ENCODE measurements at places on chromosomes 12 and 14.

DNA sequence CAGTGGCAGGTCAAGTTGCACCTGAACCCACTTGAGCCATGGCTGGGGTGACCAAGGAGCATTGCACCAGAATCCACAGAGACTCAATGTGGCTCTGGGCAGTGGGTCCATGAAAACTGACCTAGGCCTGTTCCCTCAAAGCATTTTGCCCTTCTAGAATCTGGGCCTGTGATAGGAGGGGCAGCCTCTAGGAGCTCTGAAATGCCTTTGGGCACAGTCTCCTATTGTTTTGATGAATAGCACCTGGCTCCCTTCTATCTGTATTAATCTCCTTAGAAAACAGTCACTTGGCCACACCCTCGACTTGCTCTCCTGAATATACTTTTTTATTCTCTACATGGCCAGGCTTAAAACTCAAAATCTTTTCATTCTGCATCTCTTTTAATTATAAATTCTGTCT lies 14.1 kb upstream of the KRAS start:
- no peak for DNase-seq

- DNase-seq, result no peak
Observed at GRCh38 chr12:27456618-27457017, 10.1 kb downstream of the SMCO2 start.

DNA sequence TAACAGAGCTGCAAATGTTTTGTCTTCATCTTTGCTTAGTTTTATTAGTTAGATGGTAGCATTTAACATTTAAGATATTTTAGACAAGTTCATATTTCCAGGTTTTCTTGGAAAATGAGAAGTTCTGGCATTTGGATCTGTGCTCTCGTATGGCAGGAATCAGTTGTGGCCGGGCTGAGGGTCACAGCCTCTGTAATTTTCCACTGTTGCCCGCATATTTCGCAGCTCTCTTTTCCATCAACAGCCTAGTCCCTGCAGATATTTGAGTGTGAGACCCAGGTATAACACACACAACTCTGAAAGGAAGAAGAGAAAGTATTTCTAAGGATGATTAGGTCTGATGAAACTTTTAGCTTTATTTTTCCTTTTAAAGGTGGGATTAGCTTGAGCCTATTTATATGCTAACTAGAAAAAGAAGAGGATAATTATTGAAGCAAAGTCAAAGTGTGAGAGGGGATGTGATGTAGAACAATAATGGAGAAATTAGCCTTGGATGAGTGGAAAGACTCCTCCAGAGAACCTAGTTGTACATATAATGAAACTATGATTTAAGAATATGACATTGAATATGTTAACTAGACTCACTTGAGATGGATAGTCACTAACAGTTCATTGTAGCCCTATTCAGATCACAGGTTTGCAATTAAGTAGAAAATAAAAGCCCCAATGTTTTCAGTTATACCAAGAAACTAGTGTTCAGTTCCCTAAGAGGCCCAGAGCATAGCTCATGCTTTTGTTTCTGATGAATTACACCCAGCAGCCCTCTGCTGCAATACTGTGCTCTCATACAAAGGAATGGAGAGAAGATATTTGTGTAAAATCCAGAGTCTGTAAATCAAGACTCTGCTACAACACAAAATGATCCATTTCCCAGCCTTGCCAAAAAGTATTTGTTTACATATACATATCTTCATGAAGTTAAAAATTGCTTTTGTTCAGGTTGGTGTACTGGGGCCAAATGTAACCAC lies 158.4 kb downstream of the C12orf50 start:
- DNase-seq, result no peak

GRCh38 chr12:45933504-45933903 lies 56.9 kb downstream of the SCAF11 start:
- no peak for DNase-seq

DNA sequence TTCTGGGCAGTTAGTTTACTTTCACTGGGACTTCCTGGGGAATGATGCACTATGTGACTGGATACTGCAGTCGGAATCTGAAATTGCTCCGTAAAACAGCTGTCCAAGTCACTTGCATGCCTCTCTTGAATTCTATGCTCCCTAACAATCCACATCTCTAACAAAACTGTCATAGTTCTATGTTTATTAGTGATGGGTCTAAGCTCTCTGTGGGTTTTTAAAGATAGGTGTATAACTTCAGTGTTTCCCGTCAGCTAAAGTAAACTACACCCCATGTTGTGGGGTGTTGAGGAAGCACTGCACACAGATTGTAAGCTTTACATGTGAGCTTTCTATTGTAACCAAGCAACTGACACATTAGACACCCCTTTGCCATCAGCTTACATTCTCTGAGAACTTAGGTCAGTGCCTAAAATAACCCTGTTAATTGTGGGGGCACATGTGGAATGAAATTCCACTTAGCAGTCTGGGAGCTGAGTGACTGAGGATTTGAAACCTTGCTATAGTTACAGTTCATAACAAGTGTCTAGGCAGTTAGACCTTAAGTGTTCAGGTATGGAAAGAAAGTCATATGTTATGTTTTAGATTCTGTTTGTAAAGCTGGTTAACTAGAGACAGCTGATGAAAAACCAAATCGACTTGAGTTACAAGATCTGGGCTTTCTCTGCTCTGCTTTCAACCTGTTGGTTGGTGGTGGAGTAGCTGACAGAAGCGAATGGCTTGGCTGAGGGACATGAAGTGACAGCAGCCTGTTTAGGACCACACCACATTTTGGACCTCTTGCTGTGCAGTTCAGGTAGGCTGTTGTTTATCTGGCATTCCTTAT lies 165.7 kb downstream of the AKAP6 start:
- peak; percentile 8 for DNase-seq

DNA sequence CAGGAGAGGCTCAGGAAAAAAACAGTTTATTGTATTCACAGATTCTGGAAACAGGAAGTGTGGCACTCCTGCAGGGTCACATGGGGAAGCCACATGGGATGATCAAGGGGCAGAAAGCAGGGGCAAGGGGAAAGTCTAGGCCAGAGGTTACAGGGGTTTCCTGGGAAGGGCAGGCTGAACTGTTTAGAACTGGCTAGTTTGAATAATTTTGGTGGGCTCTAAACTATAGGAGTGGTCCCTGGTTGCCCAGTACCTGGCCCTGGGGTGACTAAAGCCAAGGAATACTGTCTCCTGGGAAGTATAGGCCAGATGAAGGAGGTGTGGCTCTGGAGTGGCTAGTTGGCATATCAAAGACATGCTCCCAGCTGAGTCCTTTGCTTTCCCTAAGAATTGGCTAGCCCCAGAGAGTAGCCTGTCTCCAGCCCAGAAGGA lies 169.2 kb downstream of the SLC41A2 start:
- no peak for DNase-seq

- no peak for DNase-seq
Observed at GRCh38 chr14:64857979-64858744, 21.5 kb downstream of the SPTB start.

DNA sequence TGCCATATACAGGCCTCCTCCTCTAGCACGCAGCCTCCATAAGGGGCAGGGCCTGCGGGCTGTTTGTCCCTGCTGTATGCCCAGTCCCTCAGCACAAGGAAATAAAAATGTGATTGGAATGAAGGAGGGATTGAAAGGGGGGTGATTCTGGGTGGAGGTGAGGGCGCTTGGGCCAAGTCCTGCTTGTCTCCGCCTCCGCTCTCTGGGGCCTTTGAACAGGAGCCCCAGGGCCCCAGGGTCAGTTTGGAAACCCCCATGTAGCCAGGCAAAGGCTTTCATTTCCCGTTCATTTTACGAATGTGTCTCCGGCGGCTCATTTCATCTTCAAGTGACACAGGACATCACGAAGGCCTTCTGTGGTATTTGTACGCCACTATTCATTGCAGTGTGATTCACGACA lies 4.5 kb upstream of the CACNA2D4 start:
- no peak for DNase-seq

GRCh38 chr14:78071016-78071549 lies 99.1 kb upstream of the NRXN3 start:
- DNase-seq, result no peak

DNA sequence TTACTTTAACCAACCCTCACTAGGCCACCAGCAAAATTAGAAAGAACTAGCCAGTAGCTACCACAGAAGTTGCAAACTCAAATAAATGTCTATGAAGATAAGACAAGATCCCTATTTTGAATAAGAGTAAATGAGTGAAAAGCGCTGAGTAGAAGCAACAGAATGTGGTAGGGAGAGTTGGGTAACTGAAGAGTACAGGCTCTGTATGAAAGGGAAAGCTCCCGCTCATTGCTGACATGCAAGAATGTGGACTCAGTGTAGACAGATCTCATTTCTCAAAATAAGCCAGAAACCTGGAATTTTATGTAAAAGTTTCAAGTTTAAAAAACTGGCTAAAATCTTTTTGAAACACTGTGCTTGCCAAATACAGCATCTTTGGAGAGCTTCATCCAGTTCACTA lies 63.9 kb downstream of the NAV3 start:
- no peak for DNase-seq

DNA sequence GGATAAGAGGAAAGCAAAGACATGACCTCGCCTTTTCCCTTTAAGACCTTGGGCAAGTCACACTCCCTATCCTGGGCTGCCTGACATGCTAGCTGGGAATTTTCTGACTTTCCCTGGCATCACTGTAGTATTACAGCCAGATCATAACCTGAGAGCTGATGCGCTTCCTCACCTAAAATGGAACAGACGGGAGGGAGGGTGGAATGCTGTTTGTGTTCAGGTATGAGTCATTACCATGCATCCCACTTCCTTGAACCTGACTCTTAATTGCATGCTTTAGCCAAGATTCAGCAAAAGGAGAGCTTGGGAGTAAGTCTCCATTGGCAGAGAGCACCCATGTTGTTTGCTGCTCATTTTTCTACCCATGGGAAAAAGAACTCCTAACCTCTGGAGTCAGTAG lies 156.5 kb downstream of the KCNK10 start:
- DNase-seq, result no peak

DNA sequence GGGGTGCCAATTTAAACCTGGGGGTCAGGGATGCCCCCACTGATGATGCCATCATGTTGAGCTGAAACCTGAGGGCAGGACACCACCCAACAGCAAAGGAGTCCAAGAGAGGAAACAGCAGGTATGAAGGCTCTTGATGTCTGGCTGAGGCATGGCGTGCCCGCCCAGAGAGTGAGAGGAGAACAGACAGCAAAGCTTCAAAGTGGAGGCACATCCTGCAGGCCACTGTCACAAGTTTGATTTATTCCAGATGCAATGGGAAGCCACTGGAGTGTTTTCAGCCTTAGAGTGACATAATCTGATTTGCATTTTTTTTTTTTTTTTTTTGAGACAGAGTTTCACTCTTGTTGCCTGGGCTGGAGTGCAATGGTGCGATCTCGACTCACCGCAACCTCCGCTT lies 34.8 kb downstream of the IRF2BPL start:
- DNase-seq, result no peak

- no peak for DNase-seq
Observed at GRCh38 chr12:52042706-52043385, 8.4 kb upstream of the NR4A1 start.

DNA sequence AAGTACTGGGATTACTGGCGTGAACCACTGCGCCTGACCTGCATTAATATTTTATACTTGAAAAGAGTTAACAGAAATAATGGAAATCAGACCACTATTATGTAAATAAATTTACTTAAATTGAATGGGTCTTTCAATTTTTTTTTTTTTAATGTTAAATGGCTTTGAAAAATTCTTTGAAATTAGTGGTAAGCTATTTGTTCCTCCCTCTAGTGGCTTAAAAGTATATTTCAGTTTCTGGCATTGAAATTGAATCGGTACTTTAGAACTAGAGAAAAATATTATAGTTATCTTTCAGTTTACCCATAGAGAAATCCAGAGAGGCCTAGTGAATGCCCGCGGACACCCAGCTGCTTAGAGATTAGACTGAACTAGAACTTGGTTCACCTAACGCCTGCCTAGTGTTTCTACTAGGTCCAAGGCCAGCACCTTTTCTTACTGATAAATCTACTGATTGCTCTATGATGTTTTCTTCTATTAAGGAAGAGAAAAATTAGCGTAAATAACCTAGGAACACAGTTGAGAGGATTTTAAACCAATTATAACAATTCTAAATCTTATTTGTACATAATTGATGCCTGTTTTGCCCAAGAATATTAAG lies 106.5 kb downstream of the EML1 start:
- no peak for DNase-seq

GRCh38 chr12:77031745-77032144 lies 33.6 kb downstream of the E2F7 start:
- DNase-seq, result no peak

DNA sequence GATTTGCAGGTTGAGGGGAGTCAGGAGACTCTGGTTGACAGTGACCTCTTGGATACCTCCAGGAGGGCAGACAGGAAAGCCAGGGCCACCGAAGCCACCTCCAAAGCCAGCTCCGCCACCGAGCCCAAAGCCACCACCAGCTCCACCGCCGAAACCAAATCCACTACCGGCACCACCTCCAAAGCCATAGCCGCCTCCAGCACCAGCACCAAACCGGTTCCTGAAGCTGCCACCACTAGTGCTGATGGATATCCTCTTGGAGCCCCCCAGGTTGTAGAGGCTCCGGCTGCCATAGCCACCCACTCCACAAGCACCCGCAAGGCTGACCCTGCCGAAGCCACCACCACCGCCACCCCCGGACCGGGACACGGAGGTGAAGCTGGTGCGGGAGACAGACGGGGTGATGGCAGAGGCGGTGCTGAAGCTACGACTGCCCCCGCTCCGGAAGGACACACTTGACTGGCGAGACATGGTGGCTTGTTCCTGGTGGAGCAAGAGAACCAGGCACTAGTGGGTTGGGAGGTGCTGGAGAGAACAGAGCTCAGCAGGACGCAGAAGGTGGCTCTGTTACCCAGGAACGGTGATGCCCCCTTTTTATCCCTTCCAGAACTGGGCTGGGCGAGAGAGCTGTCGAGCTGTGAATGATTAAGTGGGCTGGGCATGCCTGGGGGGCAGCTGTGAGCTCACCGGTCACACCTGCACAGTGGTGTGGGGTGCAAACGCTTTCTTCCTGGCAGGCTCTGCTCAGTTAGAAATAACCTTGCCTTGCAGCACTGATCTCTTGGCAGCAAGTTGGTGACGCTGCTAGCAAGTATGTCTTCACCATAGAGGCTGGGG lies at the start of gene KRT5:
TSS of gene KRT5 (minus strand) at position 569 of the 837 bp plus-strand sequence. CDS start at position 471, 98 bp downstream.
- no peak for DNase-seq

DNA sequence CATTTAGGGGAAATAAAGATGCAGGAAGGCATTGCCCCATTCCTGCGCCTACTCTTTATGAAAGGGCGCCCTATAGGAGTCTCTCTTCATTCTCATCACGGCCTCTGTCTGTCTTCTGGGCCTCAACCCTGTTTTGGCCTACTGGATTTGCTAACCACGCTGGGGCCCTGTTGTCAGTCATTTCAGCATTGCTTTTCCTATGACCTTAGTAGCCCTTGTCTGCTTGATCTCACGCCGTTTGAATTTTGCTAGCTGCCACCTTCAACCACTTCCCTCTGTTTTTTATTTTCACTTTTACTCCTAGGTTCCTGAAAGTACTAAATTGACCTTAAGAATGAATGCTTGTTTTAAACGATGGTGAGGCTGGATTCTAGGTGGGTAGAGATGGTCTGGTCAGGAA lies 139.0 kb downstream of the SYNE2 start:
- DNase-seq, result no peak

GRCh38 chr14:99378782-99379214 lies 101.9 kb downstream of the SETD3 start:
- no peak for DNase-seq

DNA sequence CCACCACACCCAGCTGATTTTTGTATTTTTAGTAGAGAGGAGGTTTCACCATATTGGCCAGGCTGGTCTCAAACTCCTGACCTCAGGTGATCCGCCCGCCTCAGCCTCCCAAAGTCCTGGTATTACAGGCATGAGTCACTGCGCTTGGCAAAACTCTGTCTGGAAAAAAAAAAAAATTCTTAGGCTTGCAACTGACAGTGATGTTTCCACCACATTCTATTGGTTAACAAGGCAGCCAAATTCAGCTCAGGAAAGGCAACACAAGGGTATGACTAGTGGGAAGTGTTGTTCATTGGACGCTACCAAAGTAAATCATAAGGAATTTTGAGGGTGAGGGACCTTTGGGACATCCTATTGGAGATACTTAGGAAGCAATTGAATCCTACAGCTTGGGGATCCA lies 2.9 kb upstream of the SBNO1 start:
- DNase-seq, result no peak
